ENCODE measurements at places on chromosomes 3 and 15.

GRCh38 chr3:30167541-30168011 is 438.8 kb upstream of the TGFBR2 start:
- DNase-seq = no peak

DNA sequence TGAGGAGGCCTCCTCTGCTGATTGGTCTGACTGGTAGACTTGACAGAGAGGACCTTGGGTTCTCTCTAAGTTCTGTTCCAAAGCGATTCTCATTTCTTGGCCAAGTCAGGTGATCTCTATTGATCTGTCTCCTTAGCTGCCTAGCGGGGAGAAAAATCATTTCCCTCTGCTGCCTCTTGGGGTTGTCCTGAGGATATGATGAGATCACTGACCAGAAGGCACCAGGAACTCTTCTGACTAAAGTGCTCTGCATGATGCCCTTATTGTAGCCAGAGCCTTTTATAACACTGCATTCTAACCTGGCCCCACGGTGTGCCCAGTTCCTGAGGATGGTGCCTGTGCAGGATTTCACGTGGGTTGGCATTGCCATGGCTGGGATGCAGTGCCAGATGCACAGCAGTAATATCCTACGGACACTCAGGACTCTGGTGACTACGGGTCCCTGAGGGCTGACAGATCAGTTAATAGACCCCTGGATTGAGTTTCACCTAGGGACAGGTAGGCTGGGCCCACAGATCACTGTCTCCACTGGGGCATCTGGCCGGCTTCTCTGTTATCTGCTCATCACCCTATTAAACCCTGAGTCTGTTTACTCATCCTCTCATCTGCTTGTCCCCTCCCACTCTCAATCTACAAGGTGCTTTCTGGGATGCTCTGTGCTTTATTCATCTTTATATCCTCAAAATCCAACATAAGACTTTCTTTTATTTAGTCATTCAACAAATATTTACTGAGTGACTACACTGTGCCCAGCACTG is 3.9 kb upstream of the HEG1 start:
- no peak for DNase-seq

GRCh38 chr3:98012979-98013378 is 22.1 kb downstream of the GABRR3 start:
- DNase-seq = no peak

DNA sequence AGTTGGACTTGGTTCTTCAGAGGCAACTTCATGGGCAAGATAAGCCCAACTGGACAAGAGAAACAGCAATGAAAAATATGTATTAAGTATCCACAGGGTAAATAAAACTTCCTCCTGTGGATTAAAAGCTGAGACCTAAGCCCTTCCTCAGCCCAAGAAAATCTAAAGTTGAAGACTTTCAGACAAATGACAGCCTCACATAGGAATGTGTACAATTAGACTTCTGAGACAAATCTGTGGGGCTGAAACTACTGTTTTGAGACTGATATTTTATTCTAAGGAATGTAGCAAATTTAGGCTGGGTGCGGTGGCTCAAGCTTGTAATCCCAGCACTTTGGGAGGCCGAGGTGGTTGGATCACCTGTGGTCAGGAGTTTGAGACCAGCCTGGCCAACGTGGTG is 74.2 kb upstream of the IL12A start:
- DNase-seq = no peak

- no peak for DNase-seq
Observed at GRCh38 chr3:100730524-100730923, 21.2 kb downstream of the TFG start.
